ENCODE measurements at places on chromosomes 4 and X.

GRCh38 chr4:137693641-137694040, 161.3 kb upstream of the PCDH18 start:
- no peak for DNase-seq

- DNase-seq: no peak
These were observed 23.1 kb downstream of the ABCG2 start for GRCh38 chr4:88135356-88135663.

DNA sequence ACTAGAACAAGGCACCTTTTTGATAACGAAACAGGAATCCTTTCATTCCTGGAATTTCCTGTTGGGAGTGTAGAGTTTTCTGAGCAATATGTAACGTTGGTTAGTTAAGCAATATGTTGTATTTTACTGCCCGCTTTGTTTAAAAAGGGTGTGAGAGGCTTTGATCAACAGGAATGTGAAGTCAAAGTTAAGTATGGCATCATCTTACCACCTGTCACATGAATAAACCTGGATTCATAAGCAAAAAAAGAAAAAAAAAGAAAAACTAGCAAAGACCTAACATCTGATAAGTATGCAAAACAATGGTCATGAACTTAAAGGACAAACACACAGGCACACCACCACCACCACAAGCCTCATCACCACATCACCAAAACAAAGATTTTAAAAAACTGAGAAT, 7.1 kb upstream of the CXCL5 start:
- no peak for DNase-seq

DNA sequence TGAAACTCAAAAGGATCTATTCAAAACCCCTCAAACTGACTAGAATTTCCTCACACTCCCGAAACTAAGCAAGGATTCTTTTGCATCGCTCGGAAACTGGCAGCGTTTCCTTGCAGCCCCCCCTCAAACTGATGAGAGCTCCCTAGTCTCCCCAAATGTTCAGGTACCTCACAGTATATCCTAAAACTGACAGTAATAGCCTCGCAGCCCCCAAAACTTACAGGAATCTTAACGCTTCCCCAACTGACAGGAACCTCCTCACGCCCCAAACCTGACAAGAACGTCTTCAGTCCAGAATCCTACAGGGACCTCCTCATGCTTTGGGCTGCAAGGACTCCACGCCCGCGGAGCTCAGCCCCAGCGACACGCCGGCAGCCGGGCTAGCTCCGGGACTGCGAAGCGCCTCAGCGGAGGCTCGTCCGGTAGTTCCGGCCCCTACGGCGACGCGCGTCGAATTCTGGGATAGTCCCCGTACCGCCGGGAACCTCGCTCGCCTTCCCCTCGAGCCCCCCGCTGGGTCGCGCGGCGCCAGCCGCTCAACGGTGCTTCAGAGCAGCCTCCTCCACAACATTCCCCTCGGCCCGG, 640 bp downstream of the PHF8 start:
- no peak for DNase-seq

GRCh38 chr4:34182306-34182705, 2062.0 kb downstream of the ARAP2 start:
- DNase-seq: no peak

DNA sequence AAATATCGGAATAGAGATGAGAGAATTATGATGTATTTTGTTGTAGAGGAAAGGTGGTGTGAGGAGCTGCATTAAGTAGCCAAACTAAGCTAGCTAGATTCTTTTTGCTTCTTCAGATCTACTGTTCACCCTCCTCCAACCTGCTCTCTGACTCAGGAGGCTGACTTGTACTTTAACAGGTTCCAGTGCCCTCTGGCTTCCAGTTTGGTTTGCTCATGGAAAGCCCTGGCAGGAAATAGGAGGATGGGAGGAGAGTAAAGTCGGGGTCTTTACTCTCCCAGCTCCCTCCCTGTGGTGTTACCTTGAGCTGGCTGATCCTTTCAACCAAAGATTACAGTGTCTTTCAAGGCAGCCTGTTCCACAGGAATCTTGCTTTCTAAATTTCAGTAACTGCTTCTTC, 277.0 kb upstream of the EDA2R start:
- no peak for DNase-seq

DNA sequence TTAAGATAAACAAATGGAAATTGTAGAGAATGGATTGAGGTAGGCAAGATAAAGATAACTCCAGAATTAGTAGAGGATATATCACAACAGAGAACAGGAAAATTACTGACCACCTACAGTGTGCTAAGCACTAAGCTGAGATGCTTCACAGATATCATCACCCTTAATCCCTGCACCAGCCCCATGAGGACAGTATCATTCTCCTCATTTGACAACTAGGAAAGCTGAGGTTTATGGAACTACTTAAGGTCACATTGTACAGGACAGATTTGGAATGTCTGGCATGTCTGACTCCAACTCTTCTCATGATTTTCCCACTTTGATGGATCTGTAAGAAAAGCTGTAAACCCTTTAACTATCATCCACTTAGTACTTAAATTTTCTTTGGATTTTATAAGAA, 95.5 kb downstream of the CASK start:
- no peak for DNase-seq

- no peak for DNase-seq
These were observed 62.1 kb downstream of the RHOXF2B start for GRCh38 chrX:120015145-120016067.

- no peak for DNase-seq
These were observed 655.0 kb downstream of the GRXCR1 start for GRCh38 chr4:43547561-43547960.

DNA sequence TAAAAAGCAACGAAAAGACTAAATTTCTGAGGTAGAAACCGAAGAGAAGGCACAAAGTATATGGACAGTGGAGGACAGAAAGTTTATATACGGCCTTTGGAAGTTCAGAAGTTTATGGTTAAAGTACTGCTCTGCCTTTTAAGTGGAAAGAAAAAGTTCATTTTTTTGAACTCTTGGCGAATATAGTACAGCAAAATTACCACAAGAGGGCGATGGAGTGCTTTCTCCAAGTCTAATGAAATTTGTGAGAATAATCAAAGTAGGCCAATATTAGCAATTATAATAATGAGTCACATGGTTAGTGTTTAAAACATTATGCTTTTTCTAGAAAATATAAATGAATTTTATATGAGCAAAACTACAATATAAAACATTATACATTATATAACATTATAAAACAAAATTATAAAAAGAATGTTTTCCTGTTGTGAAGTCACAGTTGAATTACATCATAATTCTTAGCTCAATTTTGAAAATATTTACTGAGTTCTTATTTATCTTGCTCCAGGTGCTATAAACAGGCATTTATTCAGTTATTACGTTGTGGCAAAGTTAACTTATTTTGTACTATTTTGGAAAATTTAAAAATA, 136.2 kb upstream of the BMPR1B start:
- DNase-seq: peak; percentile 16

DNA sequence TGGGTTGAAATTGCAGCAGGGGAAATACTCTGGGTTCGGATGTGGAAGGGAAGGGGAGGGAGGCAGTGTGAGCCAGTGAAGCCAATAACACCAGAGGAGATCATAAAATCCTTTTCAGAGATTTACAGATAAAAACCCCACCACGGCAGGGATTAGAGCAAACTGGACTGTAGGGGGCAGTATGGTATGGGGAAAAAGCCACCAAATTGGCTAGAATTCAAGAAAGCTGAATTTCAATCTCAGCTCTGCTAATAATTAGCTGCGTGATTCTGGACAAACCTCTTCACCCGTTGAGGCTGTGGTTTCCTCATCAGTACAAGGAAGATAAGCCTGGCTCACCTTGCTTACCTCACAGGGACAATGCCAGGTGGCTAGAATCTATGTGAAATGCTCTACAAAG, 108.1 kb downstream of the ATG4A start:
- DNase-seq: no peak

GRCh38 chrX:121093011-121093410, 45.6 kb downstream of the GLUD2 start:
- no peak for DNase-seq

- no peak for DNase-seq
These were observed 311.6 kb upstream of the DIAPH2 start for GRCh38 chrX:96373047-96373355.

DNA sequence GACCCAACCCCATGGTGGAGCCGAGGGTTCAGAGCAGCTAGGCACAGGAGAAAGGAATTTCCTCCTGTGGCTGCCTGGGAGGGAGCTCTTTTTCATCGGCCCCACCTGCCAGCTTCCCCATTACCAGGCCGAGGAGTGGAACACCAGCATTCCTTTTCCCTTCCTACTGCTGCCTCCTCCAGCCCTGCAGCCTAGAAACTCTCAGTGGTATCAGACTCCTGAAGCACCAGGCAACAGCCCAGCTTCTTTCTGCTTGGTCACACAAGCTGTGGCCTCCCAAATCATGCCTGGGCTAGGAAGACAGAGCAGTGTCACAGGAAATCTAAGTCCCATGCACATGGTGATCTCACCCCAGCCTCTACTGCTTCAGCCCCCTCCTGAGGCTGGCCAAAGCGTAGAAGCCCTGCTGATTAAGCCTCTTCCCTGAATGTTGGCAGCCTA, 30.1 kb downstream of the RTL5 start:
- DNase-seq: no peak
